ENCODE measurements at places on chromosomes 11 and 22. TPM values are rescaled to one million over a fixed set of nuclear protein-coding genes. Genes with fewer than 3 reads are reported as not detected.

Gene SPDYC
- not detected for polyA plus RNA-seq

Gene OR4D11
- not detected for polyA plus RNA-seq

Gene LRRC75B
- 0.63 TPM for polyA plus RNA-seq

Gene ABTB2
- 0.04 TPM for polyA plus RNA-seq

Gene LRRC10B
- not detected for polyA plus RNA-seq

Gene MFNG
- polyA plus RNA-seq: 212 TPM

Gene SYT12
- polyA plus RNA-seq: not detected

Gene FGF19
- not detected for polyA plus RNA-seq

Gene ZBED4
- 5.0 TPM for polyA plus RNA-seq

Gene RHOD
- polyA plus RNA-seq: 0.54 TPM

Gene SYT13
- not detected for polyA plus RNA-seq

Gene GTF2H1
- polyA plus RNA-seq: 34.4 TPM

Gene TUBA8
- 2.8 TPM for polyA plus RNA-seq

Gene TM7SF2
- polyA plus RNA-seq: 18.2 TPM

Gene ALG12
- polyA plus RNA-seq: 13.4 TPM

Gene NELL1
- not detected for polyA plus RNA-seq

Gene DEPDC7
- polyA plus RNA-seq: not detected

Gene ADORA2A
- polyA plus RNA-seq: 26.6 TPM

Gene RFPL3
- polyA plus RNA-seq: not detected

Gene MYBPC3
- polyA plus RNA-seq: not detected

Gene CDC42BPG
- 0.15 TPM for polyA plus RNA-seq

Gene FGF4
- polyA plus RNA-seq: not detected

Gene OR52E2
- not detected for polyA plus RNA-seq

Gene OR5B21
- not detected for polyA plus RNA-seq

Gene CNGA4
- polyA plus RNA-seq: not detected

Gene C11orf42
- polyA plus RNA-seq: not detected

Gene ATG13
- polyA plus RNA-seq: 55.7 TPM

Gene DEFB131B
- polyA plus RNA-seq: not detected

Gene MRPL40
- 75.6 TPM for polyA plus RNA-seq

Gene LRRC56
- 2.6 TPM for polyA plus RNA-seq

Gene KCNK7
- not detected for polyA plus RNA-seq

Gene HBE1
- not detected for polyA plus RNA-seq

Gene SYCE3
- polyA plus RNA-seq: not detected

Gene LRRC74B
- not detected for polyA plus RNA-seq

Gene MMP1
- polyA plus RNA-seq: not detected

Gene P2RY6
- not detected for polyA plus RNA-seq

Gene MMP12
- polyA plus RNA-seq: not detected

Gene SLC22A8
- not detected for polyA plus RNA-seq

Data from IgD-negative memory B cell (primary cell).